Activated CD4-positive, alpha-beta T cell treated with anti-CD3 and anti-CD28 coated beads, Interleukin-2, amount 10 ng/mL, durations not matched to agents 24 days and 14 days (primary cell): ENCODE measurements at places on chromosomes 7 and 10.

DNA sequence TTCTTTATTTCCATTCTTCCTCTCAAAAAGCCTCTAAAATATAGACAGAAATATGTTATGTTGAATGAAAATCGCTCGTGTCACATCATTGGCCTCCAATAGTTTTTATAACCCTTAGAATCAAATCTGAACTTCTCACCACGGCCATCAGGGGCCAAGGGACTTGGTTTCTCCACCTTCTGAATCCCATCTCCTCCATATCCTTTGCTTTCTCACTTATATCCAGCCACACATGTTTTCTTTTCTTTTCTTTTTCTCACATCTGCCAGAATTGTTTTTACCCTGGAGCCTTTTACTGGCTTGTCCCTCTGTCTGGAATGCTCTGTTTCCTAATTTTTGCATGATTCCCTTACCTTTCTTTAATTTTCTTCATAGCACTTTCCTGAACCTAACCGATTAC lies 95.6 kb downstream of the CD36 start:
- DNase-seq, result no peak

GRCh38 chr10:98474628-98475027 lies 27.9 kb upstream of the HPS1 start:
- DNase-seq, result no peak

GRCh38 chr7:93920496-93921182 lies 896 bp upstream of the GNG11 start:
- no peak for DNase-seq

DNA sequence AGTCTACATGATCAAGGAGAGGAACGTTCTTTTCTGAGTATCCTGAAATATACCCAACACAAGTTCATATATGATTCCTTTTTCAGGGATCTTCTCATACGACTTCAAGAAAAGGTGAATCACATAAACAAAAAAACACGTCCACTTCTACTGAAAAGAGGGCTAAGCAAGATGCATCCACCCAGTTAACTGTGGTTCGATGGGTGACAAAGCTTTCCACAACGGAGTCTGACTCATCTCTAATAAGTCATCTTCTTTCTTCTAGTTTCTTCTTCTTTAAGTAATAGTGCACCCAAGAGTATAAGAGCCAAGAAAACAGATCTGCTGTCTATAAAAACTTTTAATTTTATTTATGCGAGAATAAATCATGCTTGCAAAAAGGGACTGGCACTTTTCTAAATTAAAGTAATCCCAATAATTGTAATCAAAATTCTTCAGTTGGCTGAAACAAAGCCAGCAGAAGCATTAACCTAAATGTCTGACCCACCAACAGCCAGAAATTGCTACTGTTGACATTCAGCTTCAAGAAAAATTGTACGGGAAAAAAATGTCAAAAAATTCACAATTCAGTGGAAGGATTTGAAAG lies 146.9 kb upstream of the ANK3 start:
- peak; percentile 64 for DNase-seq

GRCh38 chr7:91814189-91814588 lies 66.3 kb downstream of the MTERF1 start:
- no peak for DNase-seq

DNA sequence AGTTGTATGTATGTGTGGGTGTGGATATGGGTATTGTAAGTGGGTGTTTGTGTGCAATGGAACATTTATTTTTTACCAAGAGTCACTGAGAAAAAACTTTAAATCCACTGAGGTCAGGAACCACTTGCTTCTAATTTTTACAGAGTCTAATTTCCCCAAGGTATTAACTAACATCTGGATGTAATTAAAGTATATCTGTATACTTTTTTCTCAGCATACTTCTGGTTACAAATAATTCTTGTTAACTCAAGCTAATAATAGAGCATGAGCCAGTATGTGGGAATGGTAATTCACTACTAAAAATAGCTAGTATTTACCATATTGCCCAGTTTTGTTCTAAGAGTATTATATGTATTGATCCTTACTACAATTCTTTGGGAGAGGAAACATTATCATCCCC lies 24.6 kb upstream of the STEAP4 start:
- DNase-seq, result no peak

DNA sequence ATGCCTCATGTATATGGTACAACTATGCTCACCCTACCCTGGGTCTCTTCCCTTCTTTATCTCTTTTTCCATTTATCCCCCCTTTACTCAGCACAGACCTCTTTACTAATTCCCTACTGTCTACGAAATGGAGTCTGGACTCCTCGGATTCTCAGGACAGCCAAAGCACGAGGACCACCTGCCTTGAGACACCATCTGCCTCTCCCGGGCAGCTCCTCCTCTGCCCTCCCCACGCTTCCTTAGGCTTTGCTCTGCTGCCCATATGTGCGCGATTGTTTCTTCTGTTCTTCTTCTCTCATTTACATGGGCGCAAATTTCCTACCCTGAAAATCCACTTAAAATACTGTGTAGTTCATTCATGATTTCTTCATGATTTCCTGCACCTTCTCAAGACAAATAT lies 62.7 kb upstream of the STK17A start:
- DNase-seq, result no peak

DNA sequence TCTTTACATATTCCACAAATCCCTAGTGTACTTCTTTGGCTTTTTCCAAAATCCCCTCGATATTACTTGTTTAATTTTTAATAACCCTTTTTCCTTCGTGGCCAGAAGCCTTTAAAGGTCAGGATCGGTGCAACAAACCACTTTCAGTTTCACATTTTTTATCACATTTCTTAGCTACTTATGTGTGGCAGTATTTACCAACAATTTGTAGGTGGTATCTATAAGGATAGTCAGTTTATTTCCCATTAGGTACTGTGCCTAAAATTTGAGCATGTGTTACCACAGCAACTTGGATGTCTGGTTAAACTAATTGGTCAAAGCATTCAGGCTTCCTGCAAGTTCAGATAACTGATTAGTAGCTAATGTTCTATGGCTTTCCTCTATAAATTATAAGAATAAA lies 104.9 kb downstream of the CDK14 start:
- no peak for DNase-seq

- peak; percentile 82 for DNase-seq
Measured at GRCh38 chr10:100743626-100744135, 1.7 kb upstream of the PAX2 start.

- DNase-seq, result no peak
Measured at GRCh38 chr10:103768345-103768744, 87.0 kb downstream of the SH3PXD2A start.

DNA sequence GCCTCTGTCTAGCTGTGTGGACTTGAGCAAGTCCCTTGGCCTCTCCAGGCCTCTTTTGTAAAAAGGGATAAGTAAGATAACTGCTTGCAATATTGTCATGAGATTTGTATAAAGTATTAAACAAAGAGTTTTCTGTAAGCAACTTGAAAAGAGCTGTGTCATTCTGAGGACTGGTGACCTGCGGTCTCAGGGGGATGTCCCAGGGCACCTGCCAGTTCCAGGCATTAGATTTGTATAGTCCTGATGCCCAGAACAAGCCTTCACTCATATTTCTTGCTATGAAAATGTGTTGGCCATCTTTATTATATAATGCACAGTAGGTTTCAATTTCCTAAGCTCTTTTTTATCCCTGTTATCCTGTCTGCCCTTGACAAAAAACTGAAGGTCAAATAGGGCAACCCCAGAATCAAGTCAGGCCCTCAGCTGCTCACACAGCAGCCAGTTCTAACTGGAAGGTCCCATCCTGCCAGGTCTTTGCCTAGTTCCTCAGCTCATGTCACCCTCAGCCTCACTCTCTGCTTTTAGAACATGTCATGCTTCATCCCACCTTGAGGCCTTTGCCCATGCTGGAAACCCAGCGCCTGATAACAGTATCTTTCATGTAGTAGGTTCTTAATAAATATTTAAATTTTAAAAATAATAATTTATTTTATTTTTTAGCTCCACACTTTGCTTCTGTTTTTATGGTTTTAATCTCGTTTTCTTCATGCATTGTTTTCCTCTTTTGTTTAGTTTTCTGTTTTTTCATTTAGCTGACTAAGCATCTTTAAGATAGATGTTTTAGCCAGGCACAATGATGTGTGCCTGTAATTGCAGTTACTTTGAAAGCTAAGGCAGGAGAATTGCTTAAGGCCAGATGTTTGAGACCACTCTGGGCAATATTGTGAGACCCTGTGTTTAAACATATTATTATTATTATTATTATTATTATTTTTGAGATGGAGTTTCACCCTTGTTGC lies 87.5 kb upstream of the ZNF92 start:
- no peak for DNase-seq

GRCh38 chr10:63094405-63094804 lies 38.7 kb upstream of the NRBF2 start:
- no peak for DNase-seq

- DNase-seq, result no peak
Measured at GRCh38 chr10:65581426-65582026, 1344.3 kb upstream of the LRRTM3 start.

DNA sequence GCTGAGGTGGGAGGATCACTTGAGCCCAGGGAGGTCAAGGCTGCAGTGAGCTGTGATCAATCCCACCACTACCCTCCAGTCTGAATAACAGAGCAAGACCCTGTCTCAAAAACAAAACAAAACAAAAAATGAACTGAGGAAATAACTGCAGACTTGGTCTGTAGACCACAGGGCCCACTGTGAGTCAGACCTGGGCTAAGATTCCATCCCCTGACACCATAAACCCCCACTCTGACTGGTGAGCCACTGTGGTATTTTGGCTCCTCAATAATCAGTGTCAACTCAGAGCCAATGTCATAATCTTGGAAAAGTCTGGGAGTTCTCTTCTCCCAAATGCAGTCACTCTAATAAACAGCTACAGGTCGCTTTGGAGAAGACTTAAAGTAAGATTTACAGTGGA lies 24.0 kb upstream of the ERCC6 start:
- DNase-seq, result no peak

GRCh38 chr7:44114586-44115310 lies 8.6 kb downstream of the POLD2 start:
- no peak for DNase-seq

GRCh38 chr10:4652111-4653010 lies 173.6 kb upstream of the AKR1E2 start:
- DNase-seq, result peak; percentile 64

- no peak for DNase-seq
Measured at GRCh38 chr10:80136134-80136571, 3.6 kb downstream of the PLAC9 start.

GRCh38 chr10:15035385-15036301 lies 8.1 kb upstream of the OLAH start:
- no peak for DNase-seq

GRCh38 chr7:20151708-20152456 lies 65.3 kb downstream of the MACC1 start:
- no peak for DNase-seq

DNA sequence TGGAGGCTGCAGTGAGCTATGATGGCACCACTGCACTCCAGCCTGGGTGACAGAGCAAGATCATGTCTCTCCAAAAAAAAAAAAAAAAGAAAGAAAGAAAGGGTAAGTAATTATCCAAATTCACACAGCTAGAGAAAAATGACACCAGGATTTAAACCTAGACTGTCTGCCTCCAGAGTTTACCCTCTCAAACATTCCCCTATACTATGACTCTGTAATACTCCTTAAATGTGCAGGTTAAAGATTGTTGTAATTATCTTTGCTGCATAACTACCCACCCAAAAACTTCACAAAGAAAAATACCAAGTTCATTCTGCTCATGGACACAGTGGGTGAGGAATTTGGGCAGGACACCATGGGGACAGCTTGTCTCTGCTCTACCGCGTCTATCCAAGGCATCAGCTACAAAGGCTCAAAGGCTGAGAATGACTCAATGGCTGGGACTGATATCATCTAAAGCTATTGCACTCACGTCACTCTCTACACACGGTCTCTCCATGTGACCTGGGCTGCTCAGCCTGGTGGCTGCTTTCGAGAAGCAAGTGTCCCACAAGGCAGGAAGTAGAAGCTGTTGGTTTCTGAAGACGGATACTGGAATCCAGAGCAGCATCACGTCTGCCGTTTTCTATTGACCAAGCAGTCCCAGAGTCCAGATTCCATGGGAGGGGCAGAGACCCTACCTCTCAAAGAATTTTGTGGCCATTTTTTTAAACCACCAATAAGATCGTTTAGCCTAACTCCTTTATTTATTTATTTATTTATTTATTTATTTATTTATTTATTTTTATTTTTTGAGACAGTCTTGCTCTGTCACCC lies 185.7 kb upstream of the AUTS2 start:
- peak; percentile 63 for DNase-seq

GRCh38 chr7:111855161-111855841 lies 293.0 kb upstream of the IMMP2L start:
- no peak for DNase-seq

DNA sequence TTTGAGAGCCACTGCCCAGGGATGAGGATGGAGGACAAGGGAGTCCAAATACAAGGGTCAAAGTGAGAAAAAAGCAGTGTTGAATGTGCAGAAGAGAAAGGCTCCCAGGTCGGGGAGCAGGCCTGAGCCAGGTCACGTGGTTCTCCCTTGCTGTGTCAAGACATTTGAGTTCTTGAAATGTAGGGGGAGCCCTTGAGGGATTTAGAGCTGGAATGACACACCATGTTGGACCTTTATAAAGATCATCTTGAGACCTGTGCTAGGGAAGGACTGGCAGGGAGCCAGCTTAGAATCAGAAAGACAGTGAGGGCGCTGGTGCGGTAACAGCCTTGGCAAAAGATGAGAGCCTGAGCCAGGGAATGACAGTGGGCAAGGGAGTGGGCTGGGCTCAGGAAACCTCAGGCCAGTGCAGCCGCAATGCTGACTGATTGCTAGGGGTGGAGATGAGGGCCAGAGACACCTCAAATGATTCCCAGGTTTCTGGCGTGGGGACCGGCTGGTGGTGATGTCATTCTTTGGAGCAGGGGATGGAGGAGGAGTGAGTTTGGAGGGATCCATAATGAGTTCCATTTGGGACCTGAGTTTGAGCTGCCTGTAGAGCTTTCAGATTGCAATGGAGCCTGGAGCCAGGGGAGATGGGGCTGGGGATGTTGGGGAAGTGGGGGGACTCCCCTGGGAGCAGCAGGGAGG lies 120.1 kb downstream of the PTPN20 start:
- DNase-seq, result no peak

DNA sequence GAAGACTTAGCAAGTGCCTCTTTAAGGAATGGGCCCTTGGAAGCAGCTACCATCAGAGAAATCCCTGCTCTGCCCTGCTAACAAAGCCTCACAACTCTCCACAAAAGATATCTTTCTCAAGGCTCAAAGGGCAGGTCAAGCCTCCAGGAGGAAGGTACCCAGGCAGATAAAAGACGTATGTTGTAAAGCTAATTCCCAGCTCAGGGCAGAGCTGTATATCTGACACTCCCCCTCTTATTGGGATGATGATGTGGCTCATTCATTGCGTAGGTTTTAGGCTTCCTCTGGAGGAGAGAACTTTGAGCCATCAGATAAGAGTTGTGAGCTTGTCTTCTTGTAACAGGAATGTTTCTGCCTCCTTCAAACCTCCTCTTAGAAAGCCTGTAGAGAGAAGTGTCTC lies 145.4 kb downstream of the CALN1 start:
- no peak for DNase-seq
